Cardiac septum (tissue), 1 donor: ENCODE measurements at places on chromosomes 16 and 17. TPM values are rescaled to one million over a fixed set of nuclear protein-coding genes. Genes with fewer than 3 reads are reported as not detected.

CHD9NB gene
- total RNA-seq: 1.0 TPM

KRTAP4-4 gene
- not detected for total RNA-seq

CD2BP2 gene
- 41.7 TPM for total RNA-seq

LGALS9 gene
- 20.1 TPM for total RNA-seq

CBLN1 gene
- 1.5 TPM for total RNA-seq

LDHD gene
- total RNA-seq: 89.3 TPM

EVI2B gene
- 2.0 TPM for total RNA-seq

- no peak for DNase-seq
Observed at GRCh38 chr16:53920988-53921387, 217.0 kb downstream of the FTO start.

DNA sequence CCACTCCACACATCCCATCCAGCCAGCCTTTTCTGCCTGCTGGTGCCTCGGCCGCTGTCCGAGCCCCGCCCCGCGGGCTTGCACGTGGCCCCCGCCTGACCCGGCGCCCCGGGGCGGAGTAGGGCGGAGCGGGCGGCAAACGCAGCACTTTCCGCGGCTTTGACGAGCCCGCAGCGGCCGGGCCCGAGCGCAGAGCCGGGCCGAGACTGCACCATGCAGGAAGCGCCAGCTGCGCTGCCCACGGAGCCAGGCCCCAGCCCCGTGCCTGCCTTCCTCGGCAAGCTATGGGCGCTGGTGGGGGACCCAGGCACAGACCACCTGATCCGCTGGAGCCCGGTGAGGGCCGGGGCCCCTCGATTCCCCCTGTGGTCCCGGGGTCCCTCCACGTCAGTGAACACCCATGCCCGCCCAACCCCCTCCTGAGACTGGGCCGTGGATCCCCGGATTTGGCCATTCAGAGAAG, at the start of gene HSF4:
TSS of gene HSF4 (plus strand) at position 147 of the 463 bp plus-strand sequence. CDS start at position 214, 67 bp downstream.
- DNase-seq: no peak

GRCh38 chr17:28773736-28774135, 29.9 kb downstream of the TRAF4 start:
- no peak for DNase-seq

DNA sequence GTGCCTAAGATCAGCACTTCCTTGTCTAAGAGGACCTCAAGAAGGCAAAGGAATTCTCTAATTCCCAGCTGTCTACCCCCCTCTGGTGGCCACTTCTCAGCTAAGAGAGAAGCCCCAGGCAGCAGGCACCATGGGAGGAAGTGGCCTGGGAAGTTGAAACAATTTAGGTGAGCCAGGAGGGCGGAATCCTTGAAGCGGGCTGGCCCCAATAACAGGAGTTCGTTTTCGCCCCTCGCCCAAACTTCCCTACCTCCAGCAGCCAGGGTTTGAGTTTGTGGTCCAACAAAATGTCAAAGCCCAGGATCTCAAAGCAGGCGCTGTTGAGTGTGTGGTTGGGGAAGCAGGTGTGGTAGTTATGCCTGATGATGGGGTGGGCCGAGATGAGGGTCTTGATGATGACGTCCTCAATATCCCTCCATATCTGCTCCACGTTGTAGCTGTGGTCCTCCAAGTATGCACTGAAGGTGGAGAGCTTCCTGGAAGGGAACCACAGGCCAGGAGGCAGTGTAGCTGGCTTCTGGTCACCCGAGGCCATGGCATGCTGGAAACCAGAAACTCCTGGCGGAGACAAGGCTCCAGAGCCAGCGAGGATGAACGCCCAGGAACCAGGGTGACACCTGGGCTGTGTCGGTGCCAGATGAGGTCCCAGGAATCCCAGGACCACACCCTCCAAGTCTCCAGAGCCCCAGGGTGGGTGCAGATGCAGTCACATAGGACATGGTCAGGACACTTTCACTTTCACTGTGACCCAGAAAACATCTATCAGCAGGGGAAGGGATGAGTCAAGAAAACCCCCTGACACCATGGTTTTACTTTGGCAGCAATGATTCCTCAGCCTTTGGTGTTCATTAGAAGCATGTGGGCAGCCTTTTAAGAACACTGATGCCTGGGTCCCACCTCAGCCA, 25.6 kb downstream of the TTLL6 start:
- no peak for DNase-seq

GRCh38 chr16:85556456-85557082, 56.6 kb upstream of the GSE1 start:
- peak; percentile 86 for DNase-seq

DNA sequence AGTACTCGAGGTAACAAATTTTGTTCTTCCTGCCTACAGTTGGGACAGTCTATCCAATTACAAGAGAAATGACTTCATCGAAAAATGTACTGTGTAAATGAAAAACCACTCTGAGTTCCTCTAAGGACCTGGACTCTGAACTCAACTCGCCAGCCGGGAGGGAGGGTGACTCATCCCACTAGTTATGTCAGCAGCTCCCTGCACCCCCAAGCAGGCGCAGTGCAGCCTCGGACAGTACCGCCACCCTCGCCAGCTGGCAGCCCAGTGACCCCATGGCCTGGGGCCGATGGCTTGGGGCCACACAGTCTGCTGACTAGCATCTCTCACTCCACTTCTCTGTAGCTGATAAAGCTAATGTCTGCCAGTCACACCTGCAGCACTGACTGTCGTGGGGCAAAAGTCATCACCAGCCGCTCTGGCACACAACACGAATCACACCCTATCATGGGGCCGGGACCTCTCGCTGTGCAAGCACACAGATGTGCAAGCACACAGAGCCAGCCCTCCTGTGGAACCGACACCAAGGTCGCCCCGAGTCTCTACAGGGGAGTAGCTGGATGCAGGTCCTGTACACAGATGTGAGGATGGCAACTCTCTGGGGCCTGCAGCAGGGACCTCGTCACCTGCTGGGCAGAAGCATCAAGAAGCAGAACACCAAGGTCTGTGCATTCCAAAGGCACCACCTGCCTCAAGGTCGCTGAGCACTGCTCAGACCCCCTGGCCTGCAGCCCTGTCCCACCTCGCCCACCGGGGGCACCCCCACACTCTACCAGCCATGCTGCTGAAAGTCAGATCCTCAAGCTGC, 5.7 kb downstream of the CSNK1D start:
- DNase-seq: peak; percentile 94

DNA sequence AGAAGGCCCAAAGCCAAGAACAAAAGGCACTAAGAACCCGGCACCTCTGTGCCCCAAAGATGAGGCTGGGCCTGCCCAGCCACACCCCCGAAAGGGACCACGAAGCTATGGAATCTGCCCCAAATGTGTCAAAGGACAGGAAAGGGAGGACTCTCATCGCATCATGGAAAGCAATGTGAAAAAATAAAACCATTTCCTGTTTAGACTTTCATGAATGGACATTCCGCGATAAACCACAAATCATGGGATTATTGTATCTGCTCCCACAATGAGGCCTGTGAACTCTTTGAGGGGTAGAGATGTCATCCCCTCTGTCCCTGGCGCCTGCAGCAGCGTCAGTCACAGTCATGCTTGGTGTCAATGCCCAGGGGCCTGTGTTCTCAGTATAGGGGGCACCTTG, 135.0 kb downstream of the COPRS start:
- no peak for DNase-seq

GRCh38 chr17:75404731-75405364, 630 bp downstream of the GRB2 start:
- DNase-seq: no peak

DNA sequence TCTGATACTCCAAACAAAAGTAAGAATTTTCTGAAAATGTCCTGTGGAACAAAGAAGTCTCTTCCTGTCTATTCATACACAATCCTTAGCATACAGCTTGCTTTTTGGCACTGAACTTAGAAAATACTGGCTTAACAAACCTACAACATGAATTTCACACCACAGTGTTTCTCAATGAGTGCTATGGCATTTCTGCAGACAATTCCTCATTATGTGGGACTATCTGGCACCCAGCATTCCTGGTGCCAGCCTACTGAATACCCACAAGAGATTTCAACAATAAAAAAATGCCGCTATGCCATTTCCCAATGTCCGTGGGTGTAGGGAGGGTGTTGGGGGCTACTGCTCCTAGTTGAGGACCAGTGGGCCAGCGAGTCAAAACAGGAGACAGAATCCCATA, 62.1 kb downstream of the ZNF652 start:
- no peak for DNase-seq

GRCh38 chr16:85894266-85894665, 4.7 kb upstream of the IRF8 start:
- DNase-seq: no peak

- no peak for DNase-seq
Observed at GRCh38 chr17:72934927-72935326, 157.6 kb downstream of the SLC39A11 start.

DNA sequence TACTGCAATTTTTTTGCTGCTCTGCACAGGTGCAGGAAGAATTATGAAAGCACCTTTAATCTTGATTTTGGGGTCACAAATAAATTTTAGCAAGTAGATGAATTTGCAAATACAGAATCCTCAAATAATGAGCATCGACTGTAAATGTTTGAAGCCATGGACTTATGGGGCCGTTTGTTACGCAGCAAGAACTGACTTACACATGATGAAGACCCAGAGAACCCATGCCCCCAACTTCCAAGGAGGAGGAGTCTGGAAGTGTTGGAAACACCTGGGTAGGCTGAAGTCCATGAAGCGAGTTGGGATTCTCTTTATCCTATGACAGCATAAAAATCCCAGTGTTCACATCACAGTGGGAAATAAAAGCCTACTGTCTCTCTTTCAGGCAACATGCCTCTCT, 176.6 kb downstream of the RBFOX3 start:
- DNase-seq: no peak

DNA sequence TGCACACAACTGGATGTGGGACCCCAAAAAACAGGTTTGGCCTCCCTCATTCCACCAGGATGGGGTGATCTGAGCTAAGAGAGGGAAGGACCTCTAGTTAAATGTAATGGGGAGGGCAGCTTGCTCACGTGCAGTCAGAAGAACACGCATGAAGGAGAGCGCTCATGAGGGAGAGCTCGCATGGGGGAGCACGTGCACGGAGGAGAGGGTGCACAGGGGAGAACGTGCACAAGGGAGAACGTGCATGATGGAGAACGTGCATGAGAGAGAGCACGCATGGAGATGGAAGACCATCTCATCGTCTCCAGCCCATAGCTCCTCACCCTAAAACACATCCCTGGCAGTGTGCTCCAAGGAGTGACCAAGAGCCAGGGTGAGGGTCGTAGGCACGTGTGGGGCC, 141.2 kb downstream of the RBFOX3 start:
- no peak for DNase-seq

GRCh38 chr17:48100591-48101011, 677 bp downstream of the CBX1 start:
- no peak for DNase-seq

DNA sequence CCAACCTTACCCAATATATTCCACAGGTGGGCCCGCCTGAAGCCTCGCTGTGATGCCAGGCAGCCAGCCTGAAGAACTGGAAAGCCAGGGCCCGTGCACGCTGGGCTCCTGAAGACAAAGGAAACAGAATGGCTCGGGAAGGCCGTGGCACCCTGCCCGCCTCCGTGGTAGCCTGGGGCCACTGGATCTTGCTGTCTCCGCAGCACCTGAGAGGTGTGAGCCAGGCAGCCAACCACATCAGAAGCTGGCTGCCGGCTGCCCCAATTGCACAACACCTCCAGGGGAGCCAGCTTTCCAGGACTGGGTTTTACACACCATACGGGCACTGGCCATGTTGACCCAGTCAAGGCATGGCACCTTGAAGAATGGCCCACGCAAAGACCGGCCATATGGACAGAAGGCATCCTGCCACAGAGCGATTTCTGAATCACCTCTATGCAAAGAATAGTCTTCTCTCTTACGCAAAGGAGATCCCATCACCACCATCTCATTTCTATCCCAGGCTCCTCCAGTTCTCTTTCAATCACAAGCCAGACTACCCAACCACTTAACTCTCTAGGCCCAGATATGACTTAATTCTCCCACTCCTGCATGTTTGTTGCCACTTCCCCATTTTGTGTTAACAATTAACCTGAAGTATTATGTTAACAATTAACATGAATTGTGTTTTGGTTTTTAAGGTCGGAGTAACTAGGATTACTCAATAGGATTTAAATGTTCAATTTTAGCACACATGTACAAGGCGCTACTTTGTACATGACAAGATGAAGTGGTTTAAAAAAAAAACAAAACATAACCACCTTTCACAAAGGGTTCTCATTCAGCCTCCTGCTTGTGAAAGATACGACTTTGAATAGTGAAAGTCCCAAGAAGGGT, 32.1 kb downstream of the ZFHX3 start:
- DNase-seq: no peak

- no peak for DNase-seq
Observed at GRCh38 chr16:56513091-56513490, 6.7 kb downstream of the BBS2 start.

GRCh38 chr16:60217787-60218186, 1483.7 kb upstream of the GOT2 start:
- no peak for DNase-seq

GRCh38 chr17:72903522-72903921, 189.0 kb downstream of the SLC39A11 start:
- no peak for DNase-seq

- DNase-seq: no peak
Observed at GRCh38 chr17:9242983-9243382, 221.7 kb downstream of the NTN1 start.

DNA sequence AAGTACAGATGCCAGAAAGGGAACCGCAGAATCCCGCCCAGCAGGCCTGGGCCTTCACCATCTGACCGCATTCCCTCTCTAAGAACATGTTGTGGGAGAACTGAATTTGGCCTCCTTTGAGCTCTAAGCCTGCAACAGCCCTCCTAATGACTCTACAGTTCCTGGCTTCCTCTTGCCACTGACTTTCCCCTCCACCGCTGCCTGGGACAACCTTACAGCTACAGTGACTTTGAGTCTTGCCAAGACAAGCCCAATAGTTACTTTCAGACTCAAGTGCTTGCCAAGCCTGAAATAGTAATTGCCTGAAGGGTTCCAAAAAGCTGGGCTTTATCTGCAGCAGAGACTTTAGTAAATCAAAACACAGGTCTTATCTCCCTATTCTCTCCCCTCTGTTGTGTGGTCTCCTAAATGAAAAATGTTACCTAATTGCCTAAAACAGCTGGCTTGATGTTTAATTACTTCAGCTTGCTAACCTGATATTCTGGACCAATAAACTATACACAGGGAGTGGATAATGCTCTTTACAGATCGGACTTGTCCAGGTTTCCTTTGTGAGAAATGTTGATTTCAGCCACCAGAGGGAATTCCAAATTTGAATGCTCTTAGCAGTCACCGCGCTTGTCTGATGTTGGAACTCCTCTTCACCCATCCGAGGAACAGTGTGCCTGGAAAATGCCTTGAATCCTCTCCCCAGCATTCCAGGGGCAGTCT, 85.1 kb upstream of the TBX2 start:
- DNase-seq: no peak

DNA sequence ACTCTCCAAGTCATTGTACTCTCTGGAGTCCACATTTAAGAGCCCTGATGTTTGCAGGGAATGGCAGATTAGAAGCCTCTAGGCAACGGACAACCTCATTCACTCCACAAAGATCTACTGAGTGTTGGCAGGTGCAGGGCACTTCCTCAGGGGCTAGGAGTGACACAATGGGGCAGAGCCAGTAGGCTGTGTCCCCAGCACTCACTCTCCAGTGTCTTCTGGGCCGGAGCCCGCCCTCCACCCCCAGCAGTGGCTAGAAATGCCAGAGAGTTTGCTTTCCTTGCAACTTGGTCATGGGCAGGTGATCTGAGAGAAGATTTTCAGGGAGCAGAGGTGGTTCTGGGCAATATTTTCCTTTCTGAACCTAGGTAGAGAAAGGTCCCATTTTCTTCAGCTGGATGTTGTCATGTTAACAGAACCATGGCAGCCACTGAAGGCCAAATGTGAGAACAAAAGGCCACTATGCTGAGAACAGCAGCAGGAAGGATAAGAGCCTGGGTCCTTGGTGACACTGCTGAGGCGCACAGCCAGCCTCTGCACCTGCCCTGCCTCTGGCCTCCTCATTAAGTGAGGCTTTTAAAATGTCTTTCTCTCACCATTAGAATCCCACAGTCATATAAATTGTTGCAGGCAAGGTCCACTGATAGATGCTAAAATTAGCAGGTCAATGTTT, 96.2 kb downstream of the USP31 start:
- no peak for DNase-seq
